CD4-positive, alpha-beta T cell treated with Interleukin-10 for 1 hour (primary cell): ENCODE measurements at places on chromosomes 1 and 21.

- DNase-seq, result no peak
These were observed 3.4 kb upstream of the PTPRF start for GRCh38 chr1:43527111-43527878.

- DNase-seq, result no peak
These were observed 58.0 kb downstream of the STUM start for GRCh38 chr1:226606311-226607267.

- no peak for DNase-seq
These were observed 46.1 kb downstream of the KDM1A start for GRCh38 chr1:23065385-23065784.

DNA sequence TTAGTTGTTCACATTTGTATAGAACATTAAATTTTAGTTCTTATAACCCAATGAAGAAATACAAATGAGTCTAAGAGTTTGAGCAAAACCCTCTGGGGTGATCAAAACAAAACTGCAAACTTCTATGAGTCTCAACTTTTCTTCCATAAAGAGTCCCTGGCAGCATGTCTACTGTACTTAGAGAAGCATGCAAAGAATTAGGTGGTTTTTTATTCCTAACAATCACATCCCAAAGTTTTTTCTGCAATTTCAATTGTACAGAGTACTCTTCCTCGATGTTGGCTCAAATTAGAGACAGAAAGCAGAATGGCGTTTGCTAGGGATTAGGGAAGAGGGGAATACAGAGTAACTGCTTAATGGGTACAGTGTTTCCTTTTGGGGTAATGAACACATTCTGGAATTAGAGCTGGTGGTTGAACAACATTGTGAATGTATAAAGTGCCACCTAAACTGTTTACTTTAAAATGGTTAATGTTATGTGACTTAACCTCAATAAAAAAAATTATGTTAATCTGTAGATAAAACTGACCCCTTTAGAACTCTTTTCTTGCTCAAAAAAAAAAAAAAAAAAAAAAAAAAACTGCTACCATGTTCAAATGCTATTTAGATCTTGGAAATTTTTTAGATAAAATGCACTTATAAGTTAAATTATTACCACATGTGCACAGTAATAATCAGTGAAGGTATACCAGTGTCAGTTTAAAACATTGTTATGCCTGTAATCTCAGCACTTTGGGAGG lies 4.8 kb downstream of the RC3H1 start:
- DNase-seq, result no peak

DNA sequence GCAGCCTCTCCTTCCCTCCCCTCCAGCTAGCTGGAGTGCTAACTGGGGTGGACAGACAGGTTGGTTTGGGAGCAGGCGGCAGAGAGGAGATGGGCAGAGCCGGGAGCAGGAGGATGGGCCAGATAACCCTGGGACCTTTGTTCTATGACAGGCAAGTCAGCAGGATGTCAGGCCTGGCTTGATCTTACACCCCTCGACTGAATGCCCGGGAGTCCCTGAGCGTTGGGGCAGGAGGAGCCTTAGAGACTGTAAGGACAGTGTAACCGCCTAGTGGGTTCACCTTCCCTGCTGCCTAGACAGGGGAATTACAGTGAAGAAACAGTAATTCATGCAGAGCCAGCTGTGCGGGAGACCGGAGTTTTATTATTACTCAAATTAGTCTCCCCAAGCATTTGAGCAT lies 60.2 kb downstream of the MDM4 start:
- no peak for DNase-seq

DNA sequence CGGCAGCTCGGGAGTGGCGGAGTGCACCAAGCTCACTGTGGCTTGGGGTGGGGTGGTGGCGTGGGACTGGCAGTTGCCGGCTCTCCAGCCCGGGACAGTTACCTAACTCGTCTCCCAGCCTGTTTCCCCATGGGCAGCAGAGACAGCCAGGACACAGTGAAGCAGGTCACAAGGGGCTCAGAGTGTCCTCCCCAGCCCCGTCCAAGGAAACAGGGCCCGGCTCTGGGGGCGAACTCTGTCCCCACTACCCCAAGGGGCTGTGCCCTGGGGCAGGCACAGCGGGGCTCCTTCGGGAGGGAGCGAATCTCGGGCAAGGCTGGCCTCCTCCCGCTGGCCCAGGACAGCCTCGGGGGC lies 759 bp downstream of the GPR157 start:
- no peak for DNase-seq

- DNase-seq, result no peak
These were observed 36.6 kb downstream of the HUNK start for GRCh38 chr21:31909153-31910073.

DNA sequence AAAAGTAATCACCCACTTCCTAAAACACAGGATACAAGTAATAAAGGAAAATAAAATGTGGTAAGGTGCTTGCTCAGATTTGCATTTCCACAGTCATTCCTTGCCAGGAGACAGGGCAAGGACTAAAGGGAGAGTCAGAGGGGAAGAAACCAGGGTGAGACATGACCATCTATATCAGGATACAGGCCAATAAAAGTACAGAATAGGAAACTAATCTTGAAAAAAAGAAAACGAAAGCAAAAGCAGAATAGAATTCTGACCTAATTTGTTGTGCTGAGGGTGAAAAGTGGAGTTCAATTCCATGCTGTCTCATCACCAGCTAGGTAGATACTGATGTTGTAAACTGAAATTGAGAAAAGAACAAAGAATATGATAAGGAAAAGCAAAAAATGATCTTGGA lies 27.3 kb downstream of the JMJD4 start:
- DNase-seq, result no peak
